Stimulated activated CD4-positive, alpha-beta T cell treated with anti-CD3 and anti-CD28 coated beads, Interleukin-4, amount 100 ng/mL, for 4 hours (primary cell): ENCODE measurements at places on chromosomes 1 and 21.
A peak's percentile ranks its signal among the peaks of the same experiment; 100 is the strongest.

GRCh38 chr1:167716000-167716271 lies 5.8 kb upstream of the MPZL1 start:
- DNase-seq = no peak

DNA sequence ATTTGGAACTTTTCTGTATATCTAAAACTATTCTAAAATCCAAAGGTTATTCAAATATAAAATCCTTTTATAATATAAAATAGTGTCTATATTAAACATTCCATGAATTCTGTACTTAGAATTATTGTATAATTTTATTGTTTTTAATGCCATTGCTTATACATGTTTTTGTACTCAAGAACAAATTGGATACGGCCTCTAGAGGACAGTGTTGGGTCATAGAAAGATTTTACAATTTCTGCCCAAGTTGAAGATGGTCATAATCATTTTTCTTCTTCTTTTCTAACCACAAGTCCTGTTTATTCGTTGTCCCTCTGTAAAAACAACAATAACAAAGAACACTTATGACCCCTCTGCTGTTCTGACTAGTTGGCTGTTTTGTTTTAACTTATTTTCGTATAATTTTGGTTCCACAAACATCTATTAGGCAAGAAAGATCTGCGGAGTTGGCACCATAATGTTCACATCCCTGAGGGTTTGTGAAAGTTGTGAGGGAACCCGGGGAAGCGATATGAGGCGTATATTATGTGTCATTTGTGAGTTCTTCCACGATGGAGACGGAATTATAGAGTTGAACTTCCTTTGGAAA lies 75.7 kb upstream of the KIF26B start:
- DNase-seq = no peak

DNA sequence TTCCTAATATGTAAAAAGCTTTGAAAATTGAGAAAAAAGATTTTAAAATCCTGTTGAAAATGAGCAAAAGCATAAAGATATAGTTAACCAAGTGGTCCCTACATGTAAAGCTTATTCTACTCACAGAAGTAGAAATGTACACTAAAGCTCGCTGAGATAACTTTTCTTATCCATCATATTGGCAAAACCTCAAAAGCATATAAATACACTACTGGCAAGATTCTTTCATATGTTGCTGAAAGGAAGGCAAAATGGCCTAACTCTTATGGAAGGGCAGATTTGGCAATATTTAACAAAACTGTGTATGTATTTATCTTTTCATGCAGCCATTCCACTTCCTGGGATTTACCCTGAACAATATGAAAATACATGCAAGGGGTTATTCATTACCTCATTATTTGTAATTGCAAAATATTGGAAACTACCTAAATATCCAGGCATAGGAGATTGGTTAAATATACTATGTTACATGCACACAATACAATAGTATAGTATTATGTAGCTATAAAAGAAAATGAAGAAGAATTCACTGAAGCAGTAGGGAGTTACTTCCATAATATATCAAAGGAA lies 43.2 kb upstream of the LYPLAL1 start:
- no peak for DNase-seq

DNA sequence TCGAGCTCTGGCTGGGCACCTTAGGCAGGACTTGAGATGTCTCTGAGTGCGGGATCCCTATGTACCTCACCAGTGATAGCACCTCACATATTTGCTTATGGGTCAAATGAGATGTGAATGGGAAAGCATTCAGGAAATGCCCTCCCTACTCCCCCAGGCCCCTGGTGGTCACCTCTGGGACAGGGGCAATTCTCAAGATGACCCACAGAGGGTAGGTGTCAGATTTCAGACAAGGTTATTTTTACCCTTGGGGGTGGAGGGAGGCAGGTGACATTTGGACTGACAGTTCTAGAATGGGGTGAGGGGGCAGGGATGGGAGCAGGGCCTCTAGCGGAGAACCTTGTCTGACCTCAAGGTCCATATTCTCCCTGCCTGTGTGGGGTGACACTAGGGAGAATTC lies 27.1 kb downstream of the ACOT11 start:
- no peak for DNase-seq

- DNase-seq = no peak
These were observed 36.4 kb downstream of the KYAT3 start for GRCh38 chr1:88956003-88956402.

DNA sequence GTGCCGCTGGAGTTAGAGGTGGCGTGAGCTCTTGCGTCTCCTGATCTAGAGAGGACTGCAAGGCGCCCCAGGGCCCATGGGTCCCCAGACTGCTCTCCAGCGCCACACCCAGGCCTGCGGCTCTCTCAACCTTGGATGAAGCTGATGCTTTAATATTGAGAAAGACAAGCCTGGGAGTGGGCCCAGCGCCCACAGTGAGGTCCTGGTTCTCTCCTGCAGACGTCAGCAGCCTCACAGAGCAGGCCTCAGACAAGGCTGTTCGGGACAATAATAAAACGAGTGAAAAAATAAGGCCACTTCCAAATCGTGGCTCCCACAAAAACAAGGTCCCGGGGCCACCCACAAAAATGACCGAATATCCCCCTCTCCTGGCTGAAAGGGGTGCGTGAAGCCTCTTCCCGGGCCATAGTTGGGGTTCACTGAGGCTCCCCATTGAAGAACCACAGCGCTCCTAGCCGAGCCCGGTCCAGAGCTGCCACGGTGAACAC lies 6.0 kb upstream of the DNMT3L start:
- no peak for DNase-seq

- no peak for DNase-seq
These were observed 214.9 kb downstream of the GABPA start for GRCh38 chr21:25949701-25950100.

DNA sequence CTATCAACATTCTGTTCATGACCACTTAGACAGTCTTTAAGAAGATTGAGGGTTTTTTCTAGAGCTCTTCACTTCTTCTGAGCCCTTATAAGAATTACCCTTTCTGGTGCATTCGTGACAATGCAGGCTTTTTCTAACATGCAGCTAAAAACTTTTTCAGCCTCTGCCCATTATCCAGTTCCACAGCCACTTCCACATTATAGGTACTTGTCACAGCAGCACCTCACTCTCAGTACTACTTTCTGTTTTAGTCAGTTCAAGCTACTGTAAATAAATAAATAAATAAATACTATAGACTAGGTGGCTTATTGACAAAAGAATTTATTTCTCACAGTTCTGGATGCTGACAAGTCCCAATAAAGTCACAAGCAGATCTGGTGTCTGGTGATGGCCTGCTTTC lies 284.4 kb upstream of the PKN2 start:
- no peak for DNase-seq

DNA sequence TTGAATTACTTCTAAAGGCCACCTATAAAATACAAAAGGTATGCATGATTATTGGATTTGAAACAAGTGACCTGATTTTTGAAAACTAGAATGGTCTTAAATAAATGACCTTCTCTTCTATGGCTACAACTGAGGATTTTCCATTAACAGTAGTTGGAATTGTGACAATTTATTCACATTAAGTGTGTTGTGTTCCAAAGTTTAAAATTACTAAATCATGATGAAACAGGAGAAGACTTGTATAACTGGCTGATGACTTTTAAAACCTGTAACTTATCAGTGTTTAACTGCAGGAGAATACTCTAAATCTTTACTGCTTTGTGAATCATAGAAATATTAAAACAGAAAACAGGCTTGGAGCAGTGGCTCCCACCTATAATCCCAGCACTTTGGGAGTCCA lies 4.6 kb downstream of the KCNT2 start:
- DNase-seq = no peak

GRCh38 chr1:9128166-9128519 lies 759 bp downstream of the GPR157 start:
- DNase-seq = no peak

DNA sequence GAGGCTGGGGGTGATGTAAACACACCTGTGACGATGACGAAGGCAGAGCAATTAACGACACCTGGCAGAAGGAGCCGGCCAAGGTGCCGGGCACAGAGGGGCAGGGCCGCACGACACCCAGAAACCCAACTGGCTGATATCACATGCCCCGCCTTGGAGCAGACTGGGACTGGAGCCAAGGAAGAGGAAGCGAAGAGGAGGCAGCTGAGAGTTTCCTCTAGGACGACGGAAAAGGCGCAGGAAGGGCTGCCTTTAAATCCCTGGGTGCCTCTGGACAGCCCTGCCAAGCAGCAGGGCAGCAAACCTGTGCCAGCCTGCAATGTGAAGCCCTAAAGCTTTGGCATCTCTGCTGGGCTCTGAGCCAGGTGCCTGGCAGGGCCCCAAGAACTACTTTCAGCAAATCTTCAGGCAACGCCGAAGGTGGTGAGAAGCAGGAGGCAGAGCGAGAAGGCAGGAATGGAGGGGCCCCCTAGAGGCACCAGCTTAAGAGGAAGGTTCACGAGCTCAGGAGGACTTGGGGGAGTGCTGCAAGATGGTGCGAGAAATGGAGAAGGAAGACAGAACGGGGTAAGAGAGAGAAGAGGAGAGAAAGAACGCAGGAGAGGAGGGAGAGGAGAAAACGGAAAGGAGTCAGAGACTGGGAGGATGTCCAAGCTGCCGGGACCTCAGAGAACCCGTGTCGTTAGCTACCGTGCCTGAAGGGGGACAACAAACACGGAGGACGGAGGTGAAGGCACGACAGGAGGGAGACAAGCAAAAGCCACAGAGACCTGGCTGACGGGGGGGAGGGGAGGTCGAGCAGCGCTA lies 25.3 kb upstream of the PEF1 start:
- no peak for DNase-seq

DNA sequence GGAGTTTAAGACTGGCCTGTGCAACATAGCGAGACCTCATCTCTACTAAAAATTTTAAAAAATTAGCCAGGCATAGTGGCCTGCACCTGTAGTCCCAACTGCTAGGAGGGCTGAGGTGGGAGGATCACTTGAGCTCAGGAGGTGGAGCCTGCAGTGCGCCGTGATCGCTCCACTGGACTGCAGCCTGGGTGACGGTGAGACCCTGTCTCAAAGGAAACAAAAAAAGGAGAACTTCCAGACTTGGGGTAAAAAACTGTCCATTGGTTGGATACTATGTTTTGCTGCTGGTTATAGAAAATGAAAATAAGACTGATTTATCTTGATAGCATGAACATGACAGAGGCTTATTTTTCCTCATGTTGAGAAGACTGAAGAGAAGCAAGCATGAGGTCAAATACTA lies 79.4 kb downstream of the WDR4 start:
- no peak for DNase-seq

GRCh38 chr1:86616871-86617270 lies 70.0 kb downstream of the CLCA4 start:
- DNase-seq = peak; percentile 1

DNA sequence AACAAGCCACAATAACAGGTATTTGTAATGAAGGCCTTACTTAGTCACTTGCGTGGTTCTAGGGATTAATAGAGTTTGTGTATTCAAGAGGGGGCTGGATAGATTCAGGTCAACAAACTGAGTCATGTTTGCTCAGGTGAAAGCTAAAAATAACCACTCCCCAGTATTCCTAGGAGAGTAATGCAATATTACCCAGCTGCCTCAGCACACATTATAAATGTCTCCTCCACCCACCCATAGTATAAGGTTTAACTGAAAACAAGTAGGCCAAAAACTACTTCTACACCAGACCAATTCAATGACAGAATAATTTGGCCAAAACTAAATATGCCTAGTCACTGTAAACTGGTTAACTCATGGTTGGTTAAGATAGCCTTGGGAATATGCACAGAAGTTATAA lies 34.4 kb downstream of the WLS start:
- no peak for DNase-seq

- DNase-seq = peak; percentile 11
These were observed 1.1 kb upstream of the CACYBP start for GRCh38 chr1:174998569-174999215.

DNA sequence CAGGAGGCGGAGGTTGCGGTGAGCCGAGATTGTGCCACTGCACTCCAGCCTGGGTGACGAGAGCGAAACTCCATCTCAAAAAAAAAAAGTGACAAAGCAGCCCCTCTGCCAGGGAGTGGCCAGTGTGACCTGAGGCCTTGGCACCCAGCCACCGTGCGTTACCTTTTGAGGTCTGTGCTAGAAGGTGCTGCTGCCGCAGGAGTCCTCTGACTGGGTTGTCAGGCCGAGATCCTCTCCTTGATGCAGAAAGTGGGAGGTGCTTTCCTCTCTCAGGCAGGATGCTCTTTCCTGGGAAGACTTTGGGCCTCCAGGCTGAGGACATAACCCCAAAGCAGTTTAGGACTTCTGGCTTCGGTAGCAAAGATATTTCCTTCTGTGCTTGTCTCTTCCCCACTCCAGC lies 280.5 kb upstream of the VAMP3 start:
- DNase-seq = no peak

DNA sequence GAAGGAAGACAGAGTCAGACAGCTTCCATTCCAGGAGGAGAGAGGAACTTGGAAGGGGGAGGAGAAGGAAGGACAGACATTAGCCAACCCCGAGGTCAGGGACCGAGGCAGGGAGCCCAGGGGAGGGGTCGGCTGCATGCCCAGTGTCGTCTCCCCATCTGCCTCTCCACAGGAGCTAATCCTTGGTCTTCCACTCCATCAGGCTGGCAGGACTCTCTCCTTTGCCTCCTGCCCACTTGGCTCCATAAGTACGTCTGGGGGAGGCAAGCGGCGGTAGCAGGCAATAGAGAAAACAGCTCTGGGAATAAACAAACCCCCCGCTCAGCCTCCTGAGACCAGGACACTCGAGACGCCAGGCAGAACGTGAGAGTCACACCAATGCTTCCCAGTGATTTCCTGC lies 71.3 kb downstream of the GRIK3 start:
- DNase-seq = no peak

GRCh38 chr1:212578041-212578440 lies 30.5 kb upstream of the ATF3 start:
- no peak for DNase-seq

DNA sequence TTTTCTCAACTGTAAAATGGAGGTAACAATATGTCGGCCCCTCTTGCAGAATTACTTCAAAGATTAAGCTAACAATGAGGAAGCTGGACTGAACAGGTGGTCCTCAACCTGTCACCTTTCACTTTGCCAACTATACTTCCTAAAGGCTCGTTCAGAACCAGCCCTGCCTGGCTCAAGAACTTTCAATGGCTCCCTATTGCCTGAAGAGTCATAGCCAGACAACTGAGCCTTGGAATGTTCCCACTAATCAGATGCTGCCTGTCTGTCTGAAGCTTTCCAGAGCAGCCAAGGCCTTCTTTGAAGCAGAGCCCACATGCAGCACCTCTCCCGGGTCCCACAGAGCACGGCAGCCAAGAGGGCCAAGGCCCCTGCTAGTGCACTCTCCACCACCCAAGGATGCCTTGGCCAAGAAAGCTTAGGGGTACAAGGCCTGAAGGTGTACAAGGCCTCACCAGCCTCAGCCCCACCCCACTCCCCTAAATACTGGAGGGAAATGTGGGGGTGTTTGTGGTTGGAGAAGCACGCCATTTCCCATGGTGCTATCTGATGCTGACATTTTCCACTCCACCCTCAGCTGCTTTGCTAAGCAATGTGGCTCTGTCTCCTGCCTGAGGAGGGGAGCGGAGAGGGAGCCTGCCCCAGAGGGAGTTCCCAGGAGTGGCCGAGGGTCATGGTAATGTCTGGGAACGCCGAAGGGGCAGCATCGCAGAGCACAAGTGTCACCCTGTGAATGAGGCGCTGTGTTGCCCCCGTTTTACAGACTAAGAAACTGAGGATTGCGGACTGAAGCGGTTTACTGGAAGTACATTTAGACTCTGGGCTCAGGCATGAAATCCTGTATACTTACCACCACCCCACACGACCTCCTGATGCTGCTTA lies 8.2 kb upstream of the LAPTM5 start:
- DNase-seq = no peak

GRCh38 chr1:3671371-3672180 lies 19.3 kb downstream of the TP73 start:
- no peak for DNase-seq
